ENCODE measurements at places on chromosomes 2 and 18.

- DNase-seq, result no peak
Measured at GRCh38 chr2:165645930-165646831, 147.9 kb downstream of the GALNT3 start.

- peak; percentile 56 for DNase-seq
Measured at GRCh38 chr2:240840435-240841060, 20.5 kb upstream of the KIF1A start.

GRCh38 chr2:43070030-43070429 is 156.4 kb downstream of the ZFP36L2 start:
- peak; percentile 51 for DNase-seq

- no peak for DNase-seq
Measured at GRCh38 chr2:203637471-203638167, 68.8 kb upstream of the CD28 start.

- DNase-seq, result no peak
Measured at GRCh38 chr2:28165087-28165635, 227.5 kb upstream of the FOSL2 start.

DNA sequence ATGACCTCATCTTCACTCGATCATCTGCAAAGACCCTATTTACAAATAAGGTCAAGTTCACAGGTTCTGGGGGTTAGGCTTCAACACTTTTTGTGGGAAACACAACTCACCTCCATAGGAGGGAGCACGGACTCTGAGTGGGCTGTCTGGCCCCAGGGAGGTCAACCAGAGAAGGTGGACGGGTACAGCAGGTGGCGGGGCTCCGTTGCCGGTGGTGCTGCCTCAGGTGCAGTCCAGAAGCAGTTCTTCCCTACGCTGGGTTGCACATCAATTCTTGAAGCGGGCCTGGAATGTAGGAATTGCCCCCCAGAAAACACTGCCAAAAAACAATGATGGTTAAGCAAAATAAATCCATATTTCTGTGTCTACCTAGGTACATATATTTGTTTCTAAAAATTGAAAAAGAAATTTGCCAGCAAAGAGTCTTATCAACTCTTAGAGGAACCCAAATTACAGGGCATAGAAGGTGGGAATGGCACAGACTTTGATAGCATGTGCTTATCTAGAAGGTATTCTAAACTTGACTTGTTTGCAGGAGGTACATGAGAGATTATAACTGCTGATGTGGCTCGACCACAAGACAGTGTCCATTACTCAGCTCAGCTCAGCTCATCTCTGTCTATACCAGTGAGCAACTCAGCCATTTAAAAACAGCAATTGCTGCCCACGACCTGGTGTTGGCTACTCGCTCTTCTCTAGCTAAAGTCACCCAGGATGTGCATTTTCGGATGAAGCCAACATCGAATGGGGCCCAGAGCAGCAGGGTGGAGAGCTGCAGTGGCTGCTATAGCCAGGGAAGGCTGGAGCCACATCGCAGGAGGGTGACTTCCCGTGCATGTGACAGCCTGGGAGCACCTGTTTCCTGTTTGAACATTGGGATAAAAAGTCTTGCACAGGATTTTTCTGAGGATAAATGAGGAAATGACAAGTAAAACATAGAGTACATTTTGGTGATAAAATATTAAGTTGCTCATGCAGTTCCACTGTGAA is 128.7 kb downstream of the RNF144A start:
- no peak for DNase-seq

- no peak for DNase-seq
Measured at GRCh38 chr2:95296880-95297487, at the start of gene KCNIP3. Gene KCNIP3 (plus strand): TSS chr2:95297347. CDS start chr2:95297439, 92 bp downstream.

- no peak for DNase-seq
Measured at GRCh38 chr2:157971702-157972101, 95.6 kb upstream of the ACVR1 start.

DNA sequence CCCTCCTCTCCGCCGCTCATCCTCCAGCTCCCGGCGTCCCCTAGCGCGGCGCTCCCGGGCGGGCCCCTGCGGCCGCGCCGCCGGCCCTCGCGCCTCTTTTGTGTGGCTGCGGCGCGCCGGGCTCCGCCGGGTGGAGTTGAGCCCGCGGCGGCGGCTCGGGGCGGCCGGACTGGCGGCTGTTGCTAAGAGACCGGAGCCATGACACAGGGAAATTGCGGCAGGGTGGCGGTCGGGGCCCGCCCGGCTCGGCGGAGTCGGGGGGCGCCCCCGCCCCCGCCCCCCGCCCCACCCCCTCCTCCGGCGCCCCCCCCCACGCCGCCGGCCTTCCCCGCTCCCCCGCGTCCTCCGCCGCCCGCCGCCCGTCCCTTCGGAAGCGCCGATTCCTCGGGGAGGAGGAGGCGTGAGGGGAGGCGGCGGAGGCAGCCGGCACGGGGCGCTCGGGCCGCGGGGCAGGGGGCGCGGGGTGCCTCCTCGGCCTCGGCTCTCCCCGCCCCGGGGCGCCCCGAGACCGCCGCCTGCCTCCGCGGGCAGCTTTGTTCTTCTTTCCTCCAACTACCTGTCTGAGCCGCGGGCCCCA is at the start of gene TMEM200C:
Gene TMEM200C (minus strand): TSS at position 224 of the 577 bp plus-strand sequence. CDS start 3,459 bp downstream, outside the sequence.
- DNase-seq, result peak; percentile 21

DNA sequence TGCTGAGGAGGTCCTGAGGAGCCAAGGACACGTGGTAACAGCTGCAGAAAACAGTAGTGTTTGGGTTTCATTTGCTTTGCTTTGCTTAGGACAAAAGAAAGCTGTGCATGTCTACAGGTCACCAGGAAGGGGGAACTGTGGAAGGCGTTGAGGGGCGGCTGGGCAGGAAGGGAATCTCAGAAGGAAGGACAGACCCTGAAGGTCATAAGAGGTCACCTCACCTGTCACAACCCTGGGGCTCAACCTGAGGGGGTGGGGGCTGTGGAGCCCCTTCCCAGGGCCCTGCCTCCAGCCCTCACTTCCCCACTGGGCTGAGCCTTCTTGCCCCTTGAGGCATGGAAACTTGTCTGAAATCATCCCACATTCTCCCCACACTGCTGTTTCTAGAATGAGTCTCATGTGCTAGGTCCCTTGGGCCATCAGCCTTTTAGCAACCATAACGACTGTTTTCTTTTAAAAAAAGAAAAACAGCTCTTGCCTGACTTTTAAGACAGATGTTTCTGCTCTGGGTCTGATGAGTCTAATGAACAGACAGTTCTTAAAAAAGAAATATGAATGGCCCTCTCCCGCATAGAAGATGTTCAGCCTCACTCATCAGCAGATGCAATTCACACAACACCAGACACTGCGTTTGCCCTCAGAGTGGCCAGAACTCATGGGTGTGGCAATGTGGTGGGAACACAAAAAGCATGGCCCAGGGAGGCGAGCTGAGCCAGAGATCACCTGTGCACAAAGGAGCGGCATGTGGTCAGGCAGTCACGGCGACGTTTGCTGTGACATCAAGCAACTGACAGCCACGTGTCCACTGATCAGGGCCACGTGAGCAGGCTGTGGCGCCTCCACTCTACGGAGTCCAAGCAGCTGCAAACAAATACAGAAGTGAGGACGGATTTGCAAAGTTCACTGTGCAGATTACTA is 84.0 kb downstream of the SEPTIN10 start:
- DNase-seq, result no peak

DNA sequence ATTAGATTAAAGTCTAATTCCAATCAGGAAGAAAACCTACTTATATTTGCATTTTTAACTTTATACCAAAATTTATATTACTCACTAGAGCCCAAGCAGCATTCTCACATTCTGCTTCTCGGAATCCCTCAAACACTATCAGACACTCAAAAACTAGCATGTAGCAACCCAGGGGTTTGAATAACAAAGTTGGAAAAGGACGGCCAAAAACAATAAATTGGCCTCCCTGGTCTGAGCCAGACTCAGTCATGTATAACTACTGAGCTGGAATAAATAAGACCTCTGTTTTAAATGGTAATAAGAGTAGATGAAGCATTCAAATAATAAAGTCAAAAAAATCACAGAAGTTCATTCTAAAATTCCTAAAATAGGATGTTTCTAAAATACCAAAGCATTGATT is 290.9 kb downstream of the IRS1 start:
- no peak for DNase-seq

DNA sequence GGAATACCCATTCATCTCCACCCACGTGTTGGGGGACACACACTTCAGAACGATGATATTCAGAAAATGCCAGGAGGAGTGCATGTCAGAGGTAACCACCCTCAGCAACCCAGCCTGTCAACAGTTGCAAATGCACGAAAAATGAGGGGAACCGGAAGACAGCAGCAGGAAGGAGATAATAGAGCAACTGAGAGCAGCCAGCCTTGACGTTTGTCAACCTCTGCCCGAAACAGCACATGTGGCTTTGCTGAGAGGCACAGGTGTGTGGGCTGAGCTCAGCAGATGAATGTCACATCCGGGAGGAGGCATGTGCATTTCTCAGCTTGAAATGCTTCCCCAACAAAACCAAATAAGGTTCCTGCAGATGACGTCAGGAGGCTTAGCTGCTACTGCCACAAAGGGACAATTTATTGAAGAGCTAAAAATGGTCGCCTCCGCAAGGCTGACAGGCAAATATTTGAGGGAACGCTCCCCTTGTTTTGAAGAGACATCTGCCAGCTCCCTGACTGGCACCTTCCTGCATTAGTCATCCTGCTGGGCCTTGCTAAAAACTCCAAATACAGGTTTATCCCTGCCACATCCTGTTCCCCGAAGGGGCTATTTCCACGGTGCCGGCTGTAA is 419.0 kb downstream of the NBAS start:
- DNase-seq, result no peak

GRCh38 chr18:7681298-7681697 is 114.2 kb downstream of the PTPRM start:
- DNase-seq, result no peak

DNA sequence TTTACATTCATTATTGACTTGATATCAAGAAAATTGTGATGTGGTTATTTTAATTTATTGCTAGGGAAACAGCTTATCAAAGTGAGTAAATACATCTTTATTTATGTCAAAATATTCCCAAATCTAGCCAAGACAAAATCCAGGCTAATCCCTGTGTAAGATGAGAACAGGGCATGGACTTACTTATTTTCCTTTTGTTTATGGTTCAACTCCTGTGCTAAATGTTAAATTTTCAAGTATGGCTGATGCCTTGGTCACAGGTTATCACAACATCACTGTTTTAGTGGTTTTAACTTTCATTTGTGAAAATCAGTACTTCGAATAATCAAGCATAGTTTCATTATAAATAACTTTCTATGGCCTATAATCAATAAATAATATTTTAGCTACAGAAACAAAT is 657.0 kb upstream of the SYT4 start:
- DNase-seq, result no peak

GRCh38 chr18:49648326-49648725 is 86.5 kb downstream of the LIPG start:
- DNase-seq, result no peak

GRCh38 chr2:23199115-23199918 is 185.7 kb upstream of the KLHL29 start:
- peak; percentile 38 for DNase-seq

DNA sequence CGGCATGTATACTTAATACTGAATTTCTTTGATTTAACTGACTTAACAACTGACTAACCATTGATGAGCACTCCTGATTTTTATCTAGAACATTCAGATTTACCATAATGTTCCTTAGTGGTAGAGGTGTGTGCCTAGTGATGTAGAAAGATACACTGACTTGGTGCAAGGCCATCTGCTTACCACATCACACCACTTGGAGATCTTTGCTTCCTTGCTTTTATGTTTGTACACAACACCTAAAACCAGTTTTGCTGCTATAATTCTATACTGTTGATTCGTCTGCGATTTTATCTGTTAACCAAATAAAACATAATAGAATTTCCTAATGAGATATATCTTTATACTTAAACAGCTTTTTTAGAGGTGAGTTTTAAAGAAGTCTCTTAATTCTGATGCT is 3.9 kb upstream of the FARP2 start:
- DNase-seq, result no peak

DNA sequence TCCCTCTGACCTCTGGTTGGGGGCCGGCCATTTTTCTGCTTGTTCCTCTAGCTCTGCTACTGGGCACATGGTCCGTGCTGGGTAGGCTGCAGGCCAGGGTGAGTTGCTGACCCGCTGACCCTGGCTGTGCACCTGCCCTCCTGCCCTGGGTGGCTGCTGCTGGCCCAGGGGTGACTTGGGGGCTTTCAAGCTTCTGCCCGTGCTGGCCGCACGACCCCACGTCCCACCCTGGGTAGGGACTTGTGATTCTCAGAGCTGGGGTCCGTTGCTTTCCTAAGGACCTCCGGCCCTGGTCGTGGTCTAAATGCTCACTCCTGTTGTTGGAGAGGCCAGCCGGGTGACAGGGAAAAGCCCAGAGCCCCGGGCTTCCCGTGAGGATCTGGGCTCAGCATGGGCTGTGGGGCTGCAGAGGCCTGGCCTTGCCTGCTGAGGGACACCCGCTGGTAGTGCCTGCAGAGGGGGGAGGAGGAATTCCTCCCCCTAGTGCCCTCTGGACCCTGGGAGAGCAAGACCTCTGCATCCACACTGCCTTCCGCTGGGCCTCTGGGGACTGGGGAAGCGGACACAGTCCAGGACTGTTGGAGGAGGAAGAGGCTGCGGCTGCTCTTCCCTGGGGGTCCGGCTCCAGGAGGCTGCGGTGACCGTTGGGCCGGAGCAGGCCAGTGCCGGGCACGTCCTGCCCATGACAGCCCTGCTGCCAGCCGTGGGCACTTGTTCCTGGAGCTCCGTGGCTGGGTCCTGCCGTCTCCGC is 6.3 kb upstream of the GAL3ST2 start:
- DNase-seq, result no peak

DNA sequence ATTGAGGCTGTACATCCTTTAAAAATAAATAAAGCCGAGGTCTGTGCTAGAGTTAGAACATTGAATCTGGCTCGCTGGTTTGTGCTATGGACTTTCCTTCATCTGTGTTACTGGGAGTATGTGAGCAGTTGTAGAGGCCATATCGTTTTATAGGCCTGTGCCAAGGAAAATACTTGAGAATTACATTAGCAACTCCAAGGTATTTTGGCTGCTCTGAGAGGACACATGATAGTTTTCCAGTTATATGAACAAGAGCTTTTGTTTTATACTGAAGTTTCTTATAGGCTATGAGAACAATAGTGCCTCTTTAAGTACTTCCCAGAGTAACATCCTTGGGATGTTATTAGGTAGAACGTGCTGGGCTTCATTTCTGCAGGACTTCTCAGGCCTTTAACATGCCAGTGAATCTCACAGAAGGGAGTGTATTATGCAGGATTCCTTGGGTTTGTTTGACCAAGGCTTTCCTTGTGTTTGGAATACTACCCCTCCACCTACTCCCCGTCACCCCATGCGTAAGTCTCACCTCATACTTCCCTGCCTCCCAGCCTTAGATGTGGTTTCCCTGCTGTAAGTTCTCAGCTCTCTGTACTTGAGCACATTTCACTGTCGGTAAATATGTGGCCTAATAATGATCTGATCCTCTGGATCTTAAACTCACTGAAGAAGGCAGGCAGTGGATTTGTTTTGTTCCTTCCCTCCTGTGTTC is 21.0 kb downstream of the TCF7L1 start:
- no peak for DNase-seq

GRCh38 chr18:1018181-1018681 is 113.6 kb downstream of the ADCYAP1 start:
- DNase-seq, result no peak

GRCh38 chr18:9950289-9951016 is 36.6 kb downstream of the VAPA start:
- peak; percentile 52 for DNase-seq

GRCh38 chr2:196200557-196200956 is 29.2 kb upstream of the STK17B start:
- DNase-seq, result no peak

GRCh38 chr2:73301636-73302035 is 8.3 kb upstream of the EGR4 start:
- peak; percentile 38 for DNase-seq

- no peak for DNase-seq
Measured at GRCh38 chr2:11795590-11795989, 49.2 kb downstream of the LPIN1 start.
